ENCODE measurements at places on chromosomes 3 and 15.

DNA sequence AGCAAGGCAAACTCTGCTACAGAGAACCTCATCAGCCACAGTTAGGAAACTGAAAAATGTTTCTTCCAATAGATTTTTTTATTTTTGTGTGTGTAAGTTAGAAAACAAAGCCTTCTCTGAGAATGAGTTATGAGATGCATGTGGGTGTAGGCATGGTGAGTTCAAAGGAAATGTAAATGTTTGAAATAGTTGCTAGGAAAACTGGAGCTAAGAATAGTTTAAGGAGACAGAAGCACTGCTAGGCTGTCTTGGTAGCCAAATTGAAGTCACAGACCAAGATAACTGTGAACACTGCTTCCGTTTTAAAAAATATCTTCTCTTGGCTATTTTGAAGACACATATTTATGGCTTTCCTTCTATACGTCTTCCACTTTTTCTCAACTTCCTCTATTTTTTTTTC lies 1501.2 kb upstream of the CADM2 start:
- DNase-seq: no peak

- DNase-seq: no peak
Measured at GRCh38 chr3:7545334-7545733, 684.4 kb downstream of the GRM7 start.

- DNase-seq: peak; percentile 0
Measured at GRCh38 chr15:50764461-50765194, 878 bp downstream of the SPPL2A start.

DNA sequence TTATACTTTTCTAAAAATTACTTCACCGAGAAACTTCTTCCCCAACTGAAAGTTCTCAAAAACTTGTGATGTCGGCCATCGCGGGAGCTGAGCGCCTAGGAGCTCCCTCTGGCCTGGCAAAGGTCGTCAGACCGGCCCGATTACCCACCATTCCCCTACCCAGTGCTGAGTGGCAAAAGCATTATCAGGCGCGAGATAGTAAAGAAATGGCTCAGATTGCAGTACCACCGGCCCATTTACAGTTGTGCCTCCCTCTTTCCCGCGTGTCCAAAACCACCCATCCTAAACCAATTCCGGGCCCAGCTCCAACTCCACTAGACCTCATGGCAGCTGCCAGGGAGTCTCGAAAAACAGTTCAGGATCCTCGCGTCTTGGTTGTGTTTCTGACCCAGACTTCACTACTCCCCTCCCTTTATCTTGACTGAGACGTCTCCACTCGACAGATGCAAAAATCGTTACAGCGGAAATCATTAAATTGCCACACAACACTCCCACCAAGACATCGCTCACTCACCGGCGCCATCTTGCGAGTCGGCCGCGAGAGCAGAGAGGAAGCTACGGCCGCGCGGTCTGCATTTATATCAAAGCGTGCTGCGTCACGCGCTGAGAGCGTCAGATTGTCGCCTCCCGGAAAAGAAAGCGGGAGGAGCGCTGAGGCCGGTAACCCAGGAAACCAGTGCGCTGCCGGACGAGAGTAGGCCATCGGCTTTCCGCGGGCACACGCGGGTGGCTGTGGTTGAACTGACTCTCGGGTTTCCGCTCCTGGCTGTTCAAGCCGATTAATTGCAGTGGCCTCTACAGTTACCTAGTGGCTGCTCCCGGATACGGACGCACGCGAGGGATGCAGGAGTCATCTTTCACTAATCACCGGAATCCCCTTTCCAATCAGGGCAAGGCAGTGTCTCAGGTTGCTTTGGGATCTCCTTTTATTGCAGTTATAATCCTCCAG lies at the start of gene RPL22L1:
Gene RPL22L1 (minus strand): TSS at position 551 of the 949 bp plus-strand sequence. CDS start 28 bp downstream, at position 523.
- DNase-seq: peak; percentile 89

DNA sequence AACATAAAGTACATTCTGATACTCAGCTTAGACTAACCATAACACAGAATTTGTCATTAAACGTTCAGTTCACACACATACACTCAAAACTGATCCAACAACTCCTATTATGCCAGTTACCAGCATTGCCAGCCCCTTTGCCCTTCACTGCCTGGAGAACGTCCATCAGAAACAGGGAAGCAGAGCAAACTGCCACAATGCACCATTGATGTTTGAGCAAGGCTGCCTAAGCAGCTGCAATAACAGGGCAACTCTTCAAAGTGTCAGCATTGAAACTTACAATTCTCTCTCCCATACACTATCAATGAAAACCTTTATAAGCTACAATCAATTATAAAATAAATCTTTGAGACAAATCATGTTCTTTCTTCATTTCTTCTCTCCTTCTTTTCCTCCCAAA lies 85.1 kb downstream of the ZBTB20 start:
- no peak for DNase-seq

- DNase-seq: no peak
Measured at GRCh38 chr15:98743177-98743576, 94.8 kb downstream of the IGF1R start.

DNA sequence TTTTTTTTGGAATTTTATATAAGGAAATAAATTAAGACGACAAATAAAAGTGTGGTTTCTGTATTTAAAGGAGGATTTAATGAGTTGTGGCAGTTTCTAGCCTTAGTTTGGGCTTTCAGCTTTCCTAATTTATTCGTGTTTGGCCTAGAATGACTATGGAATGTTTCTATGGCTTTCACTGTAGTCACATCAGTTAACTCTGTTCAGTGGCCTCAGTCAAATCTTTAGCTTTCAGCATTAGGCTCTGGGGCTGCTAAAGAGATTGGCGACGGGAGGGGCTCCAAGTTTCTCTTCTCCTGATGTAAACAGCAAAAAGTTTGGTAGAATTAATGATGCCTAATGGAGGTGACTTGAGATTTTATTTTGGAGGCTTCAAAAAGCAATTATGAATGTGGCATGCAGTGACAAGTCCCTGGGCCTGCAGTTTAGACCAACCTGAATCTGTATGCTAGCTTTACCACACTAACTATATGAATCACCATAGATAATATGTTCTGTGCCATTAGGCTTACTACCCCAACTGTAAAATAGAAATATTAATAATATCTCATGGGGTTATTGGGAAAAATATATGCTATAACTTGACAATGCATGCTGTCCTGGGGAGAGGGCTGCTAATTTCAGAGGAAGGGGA lies 47.1 kb upstream of the ADGRG7 start:
- no peak for DNase-seq

DNA sequence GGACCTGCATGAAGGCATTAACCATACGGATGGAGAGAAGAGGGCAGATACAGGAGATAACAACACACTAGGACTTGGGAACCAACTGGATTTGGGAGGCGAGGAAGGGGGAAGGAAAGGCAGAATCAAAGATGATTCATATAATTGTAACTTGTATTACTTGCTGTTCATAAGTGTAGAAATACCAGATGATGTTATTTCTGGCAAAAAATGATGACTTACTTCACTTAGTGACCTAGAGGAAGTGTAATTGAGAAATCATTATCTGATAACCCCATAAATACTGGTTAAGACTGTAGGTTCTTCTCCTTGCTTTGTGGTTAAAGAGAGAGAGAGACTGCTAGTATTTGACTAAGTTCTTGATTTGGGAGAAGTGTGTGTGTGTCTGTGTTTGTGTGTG lies 50.5 kb upstream of the GK5 start:
- DNase-seq: no peak

Data from T47D (cell line).